ELF-1 (cell line): ENCODE measurements at places on chromosomes 4 and X.

DNA sequence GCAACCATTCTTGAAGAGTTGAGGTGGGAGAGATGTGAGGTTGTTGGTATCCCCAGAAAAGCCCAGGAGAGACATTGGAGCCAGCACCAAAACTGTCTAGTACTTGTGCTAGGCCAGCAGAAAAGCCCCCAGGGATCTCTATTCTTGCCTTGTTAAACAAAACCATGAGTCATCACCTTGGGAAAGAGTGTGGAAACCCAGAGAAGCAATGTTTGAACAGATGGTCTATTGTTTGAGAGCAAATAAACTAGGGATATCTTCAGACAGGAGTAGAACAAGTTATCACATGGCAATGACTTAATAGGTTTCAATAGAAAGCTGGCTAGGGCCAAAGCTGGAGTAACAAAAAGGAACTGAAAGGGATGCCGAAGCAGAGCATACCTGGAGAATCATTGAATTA, 195.7 kb upstream of the CASK start:
- peak; percentile 40 for DNase-seq

GRCh38 chr4:5805270-5805669, 87.6 kb downstream of the CRMP1 start:
- DNase-seq: no peak

DNA sequence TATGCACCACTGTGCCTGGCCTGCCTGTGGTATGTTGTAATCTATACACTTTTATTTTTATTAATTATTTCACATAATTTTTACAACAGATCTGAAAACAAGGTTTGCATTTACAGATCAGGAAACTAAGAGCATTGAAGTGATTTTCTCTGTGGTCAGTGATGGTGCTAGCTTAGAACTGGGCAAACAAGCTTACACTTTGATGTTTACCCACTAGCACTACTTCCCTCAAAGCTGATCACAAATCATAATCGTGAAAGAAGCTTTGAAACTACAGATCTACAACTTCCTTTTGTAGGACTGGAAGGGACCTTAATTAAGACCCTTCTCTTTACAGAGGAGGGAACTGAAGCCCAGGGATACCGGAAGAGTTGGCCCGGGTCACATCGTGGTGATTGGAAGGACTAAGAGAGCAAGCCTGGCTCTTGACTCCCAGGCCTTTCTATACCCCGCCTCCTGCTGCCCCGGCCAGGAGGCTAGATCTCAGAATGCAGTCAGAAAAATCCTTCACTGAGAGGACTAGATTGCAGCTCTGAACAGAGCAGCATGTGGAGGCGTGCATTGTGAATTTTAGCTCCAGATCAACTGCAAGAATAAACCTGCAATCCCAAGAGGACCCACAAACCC, 93.7 kb upstream of the ZNF827 start:
- peak; percentile 51 for DNase-seq

DNA sequence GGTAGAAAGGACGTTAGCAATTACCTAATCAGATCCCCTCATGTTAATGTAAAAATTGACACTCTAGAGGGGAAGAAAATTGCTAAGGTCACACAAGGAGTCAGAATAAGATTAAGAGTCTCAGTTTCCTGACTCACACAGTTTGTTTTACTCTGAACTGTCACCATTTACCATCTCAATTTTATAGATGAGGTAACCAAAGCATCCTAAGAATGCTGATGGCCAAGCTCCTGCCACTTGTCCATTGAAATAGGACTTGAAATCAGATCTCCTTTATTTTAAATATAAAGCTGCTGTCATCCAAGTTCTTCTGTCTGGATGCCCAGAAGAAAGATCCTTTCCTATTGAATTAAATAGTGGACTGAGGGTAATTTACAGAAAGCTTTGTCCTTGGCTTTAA, 114.8 kb upstream of the VAMP7 start:
- DNase-seq: no peak

DNA sequence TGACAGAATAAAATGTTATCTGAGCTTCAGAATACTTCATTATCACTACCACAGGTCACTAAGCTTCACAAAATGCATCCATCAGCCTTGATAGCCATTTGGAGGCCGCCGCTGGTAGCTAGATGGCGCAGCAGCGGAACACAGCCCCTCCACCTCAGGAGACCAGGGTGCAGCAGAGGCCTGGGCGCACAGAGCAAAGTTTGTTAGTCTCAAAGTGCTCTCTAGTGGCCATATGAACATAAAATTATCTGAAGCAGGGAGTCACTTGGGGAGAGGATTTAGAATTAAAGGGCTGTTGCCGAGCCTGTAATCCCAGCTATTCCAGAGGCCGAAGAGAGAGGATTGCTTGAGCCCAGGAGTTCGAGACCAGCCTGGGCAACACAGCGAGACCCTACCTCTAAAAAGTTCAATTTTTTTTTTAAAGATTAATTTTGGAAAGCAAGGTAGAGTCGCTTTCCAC, 8.1 kb upstream of the DCTD start:
- DNase-seq: peak; percentile 92

DNA sequence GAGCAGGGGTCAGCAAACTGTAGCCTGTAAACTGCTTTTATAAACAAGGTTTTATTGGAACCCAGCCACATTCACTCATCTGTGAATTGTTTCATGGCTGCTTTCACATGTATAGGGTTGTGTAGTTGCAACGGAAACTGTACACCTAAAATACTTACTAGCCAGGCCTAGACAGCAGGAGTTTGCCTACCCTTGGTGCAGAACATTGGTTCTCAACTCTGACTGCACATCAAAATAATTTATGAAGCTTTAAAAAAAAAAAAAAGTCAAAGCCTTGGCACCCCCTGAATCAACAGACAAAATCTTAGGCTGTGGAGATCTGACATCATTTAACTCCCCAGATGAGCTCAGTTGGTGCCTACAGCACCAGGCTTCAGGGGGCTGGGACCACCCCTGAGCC, 27.8 kb downstream of the ADGRA3 start:
- DNase-seq: no peak

DNA sequence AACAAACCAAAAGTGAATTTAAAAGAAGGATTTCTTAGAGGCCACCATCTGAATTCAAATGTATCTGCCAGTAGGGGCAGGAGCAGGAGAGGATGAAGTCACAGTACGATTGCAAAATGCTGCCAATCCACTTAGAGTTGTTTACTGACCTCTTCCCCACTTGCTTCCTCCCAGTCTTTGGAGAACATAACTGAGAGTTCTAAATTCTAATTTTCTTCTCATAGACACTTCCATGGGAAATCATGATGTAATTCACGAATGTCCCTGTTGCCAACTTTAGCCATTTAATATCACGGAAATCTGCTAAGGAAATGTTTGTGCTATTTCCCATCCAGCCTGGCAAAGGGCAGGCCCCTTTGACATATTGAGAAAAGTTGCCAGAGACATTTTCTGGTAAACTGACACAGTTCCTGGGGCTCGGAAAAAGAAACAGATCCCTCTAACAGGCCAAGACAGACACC, 33.6 kb upstream of the NOCT start:
- DNase-seq: no peak

DNA sequence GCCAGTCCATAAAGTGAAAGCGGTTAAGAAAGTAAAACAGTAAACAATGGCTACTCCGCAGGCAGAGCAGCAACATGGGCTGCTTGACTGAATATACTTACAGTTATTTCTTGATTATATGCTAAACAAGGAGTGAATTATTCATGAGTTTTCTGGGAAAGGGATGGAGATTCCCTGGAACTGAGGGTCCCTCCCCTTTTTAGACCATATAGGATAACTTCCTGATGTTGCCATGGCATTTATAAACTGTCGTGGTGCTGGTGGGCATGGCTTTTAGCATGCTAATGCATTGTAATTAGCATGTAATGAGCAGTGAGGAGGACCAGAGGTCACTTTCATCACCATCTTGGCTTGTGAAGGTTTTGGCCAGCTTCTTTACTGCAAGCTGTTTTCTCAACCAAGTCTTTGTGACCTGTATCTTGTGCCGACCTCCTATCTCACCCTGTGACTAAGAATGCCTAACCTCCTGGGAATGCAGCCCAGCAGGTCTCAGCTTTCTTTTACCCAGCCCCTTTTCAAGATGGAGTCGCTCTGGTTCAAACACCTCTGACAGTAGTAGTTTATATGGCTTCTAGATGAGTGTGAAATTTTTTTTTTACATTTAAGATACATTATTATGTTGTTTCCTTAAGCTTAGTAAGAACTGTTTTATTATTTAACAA, 514.8 kb upstream of the TENM3 start:
- DNase-seq: peak; percentile 40

- DNase-seq: no peak
Observed at GRCh38 chr4:153433754-153434105, 32.4 kb upstream of the TMEM131L start.

DNA sequence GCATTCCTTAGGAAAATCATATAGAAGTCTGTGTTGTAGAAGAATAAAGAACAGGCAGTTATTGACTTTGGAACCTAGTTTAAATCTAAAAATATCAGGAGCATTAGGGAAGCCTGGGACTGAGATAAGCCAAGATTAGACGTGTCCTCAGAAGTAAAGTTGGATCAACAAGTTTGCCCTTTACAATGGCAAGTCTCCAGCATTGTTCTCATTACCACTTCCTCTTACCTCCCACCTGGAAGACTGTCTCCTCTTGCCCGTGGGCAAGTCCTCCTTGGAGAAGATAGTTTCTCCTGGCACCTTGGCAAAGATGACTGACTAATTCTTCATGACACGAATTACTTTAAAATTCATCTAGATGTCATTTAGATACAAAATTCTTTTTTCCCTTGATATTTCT, 37.8 kb downstream of the CNKSR2 start:
- no peak for DNase-seq

GRCh38 chr4:146255874-146256273, 41.5 kb downstream of the REELD1 start:
- no peak for DNase-seq

- peak; percentile 32 for DNase-seq
Observed at GRCh38 chr4:38130884-38131283, 170.7 kb downstream of the PTTG2 start.

- DNase-seq: no peak
Observed at GRCh38 chr4:38396845-38397547, 267.0 kb upstream of the KLF3 start.

- no peak for DNase-seq
Observed at GRCh38 chrX:14344172-14344940, 185.0 kb upstream of the GLRA2 start.

- DNase-seq: no peak
Observed at GRCh38 chrX:132270699-132271098, 51.5 kb upstream of the RAP2C start.

DNA sequence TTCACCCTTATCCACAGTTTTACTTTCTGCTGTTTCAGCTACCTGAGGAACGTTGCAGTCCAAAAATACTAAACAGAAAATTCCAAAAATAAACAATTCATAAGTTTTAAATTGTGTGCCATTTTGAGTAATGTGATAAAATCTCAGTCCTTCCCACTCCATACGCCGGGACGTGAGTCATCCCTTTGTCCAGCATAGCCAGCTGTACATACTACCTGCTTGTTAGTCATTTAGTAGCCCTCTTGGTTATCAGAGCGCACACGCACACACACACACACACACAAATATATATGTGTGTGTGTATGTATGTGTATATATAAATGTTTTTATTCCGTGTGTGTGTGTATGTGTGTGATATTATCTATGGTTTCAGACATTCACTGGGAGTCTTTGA, 4.8 kb upstream of the CCSER1 start:
- no peak for DNase-seq

- DNase-seq: peak; percentile 80
Observed at GRCh38 chrX:68851082-68851481, 22.3 kb downstream of the EFNB1 start.

- DNase-seq: peak; percentile 61
Observed at GRCh38 chr4:4488405-4489404, 53.1 kb downstream of the STX18 start.
